ENCODE measurements at places on chromosomes 11 and 22.

DNA sequence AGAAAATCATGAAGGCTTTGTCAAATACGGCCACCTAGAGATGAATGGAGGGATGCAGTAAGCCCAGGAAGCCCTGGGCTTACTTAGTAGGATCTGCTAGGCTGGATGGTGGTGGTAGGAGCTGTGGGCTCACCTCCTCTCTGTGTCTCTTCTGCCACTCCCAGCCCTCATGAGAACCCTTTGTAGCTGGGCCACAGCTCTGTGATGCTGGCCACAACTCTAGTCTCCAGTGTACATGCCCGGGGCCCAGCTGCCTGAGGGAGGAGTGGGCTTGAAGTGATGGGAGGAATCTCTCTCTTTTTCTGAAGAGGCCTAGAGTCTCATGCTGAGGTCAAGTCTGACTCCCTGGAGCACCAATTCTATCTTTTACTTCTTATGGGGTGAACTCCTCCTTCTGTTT, 32.4 kb upstream of the SYT13 start:
- DNase-seq, result no peak

DNA sequence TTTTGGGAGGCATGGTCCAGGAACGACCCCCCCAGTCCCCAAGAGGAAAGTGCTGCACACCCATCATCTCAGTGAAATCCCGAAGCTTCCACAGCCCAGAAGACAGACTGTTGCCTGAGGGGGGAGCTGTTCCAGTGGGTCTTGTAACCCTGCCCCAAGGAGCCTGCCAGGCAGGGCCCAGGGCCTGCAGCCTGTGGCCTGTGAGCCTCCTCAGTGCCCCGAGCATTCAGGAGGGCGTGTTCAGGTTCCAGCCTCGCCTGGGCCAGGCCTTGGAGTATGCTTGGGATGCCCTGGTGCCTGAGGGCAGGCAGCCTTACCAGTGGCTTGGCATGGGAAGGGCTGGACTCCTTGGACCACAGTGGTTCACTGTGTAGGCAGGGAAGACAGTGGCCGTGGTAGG, 18.0 kb upstream of the CABP2 start:
- DNase-seq, result no peak

GRCh38 chr11:72760539-72761405, 8.6 kb upstream of the ARAP1 start:
- no peak for DNase-seq

- DNase-seq, result no peak
These were observed 191.6 kb upstream of the CCDC90B start for GRCh38 chr11:83477772-83478171.

- DNase-seq, result no peak
These were observed 339.4 kb downstream of the MN1 start for GRCh38 chr22:27462190-27462589.

- DNase-seq, result peak; percentile 29
These were observed 84.7 kb downstream of the MAML2 start for GRCh38 chr11:96257972-96258934.

Measured in activated naive CD4-positive, alpha-beta T cell treated with anti-CD3 and anti-CD28 coated beads, Interleukin-2, amount 50 U/mL, for 16 hours (primary cell).